H54 (cell line): ENCODE measurements at places on chromosomes 3 and 15.

DNA sequence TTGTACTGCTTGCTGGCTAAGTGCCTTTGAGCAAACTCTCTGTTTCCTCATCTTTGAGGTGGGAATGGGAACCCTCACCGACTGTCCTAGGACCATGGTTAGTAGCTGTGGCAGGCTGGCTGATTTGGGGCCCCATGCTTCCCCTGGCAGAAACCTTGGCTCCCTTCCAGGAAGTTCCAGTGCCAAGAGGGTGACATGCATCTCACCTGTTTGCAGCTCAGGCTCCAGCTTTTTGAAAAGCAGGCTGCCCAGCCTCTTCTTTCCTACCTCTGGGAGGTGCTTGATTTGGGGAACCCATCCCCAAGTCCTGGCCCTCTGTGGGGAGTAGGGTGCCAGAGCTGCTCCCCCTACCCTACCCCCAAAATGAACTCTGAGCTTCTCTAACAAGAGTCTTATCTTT lies 50.8 kb downstream of the RAB11A start:
- no peak for DNase-seq

- no peak for DNase-seq
Measured at GRCh38 chr3:128931046-128931445, 51.6 kb downstream of the ACAD9 start.

DNA sequence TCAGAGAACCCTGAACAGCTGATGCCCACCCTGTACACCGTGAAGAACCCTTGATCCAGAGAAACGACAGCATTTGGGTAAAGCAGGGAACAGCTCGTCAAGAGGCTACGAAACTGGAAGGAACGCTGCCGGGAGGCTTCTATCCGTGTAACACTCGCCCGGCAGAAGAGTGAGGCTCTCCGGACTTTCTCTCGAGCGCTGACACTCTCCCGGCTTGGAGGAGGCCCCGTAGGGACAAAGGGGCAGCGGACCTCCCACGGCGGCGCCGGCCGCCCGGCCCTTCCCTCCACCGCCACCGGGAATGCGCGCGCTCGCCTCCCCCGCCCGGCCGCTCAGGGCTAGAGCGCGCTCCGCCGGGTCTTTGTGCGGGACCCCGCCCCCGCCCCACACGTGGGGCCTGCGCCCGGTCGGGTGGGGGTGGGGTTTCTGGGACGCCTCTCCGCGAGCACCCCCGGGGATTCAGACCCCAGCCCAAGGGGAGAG lies 1.7 kb downstream of the HYAL2 start:
- DNase-seq: no peak

DNA sequence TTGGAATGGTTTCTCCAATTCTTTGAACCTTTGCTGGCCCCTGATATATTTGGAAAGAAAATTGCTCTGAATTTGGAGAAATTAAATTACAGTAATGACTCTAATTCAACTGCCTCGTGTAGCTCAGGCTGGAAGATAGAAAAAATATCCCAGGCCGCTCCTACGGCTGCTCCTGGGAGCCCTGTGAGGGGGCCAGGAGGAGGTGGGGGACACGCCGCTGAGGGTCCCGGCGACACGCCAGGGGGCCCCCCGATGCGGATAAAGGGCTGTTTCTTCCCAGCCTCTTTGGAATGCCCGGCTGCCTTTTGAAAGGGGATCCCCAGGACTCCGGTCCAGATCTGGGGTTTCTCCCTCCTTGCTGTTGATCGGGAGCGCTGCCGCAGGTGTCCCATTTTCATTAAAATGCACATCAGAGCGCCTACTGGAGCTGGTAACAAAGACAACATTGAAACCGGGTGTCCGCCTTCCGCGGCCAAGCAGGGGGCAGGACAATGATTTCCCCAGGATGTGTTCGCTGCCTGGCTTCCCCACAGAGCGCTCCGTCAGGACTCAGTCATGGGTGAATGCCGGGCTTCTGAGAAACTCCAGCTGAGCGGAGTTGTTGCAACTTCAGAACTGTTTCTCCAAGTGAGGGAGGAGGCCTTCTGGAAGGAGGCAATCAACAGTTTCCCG lies 200.1 kb upstream of the KBTBD8 start:
- no peak for DNase-seq

DNA sequence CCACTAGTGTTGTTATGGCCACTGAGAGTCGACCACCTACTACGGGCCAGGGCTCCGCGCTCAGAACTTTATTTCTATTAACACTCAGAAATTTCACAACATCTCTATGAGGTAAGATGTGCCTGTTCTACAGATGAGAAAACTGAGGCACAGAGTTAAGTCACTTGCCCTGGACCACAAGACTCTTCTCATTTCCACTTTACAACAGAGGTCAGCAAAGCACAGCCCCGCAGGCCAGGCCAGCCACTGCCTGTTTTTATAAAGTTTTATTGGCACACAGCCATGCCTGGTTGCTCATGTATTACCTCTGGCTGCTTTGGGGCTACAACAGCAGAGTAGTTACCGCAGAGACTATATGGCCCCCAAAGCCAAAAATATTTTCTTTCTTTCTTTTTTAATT lies 503.6 kb downstream of the SHQ1 start:
- no peak for DNase-seq

DNA sequence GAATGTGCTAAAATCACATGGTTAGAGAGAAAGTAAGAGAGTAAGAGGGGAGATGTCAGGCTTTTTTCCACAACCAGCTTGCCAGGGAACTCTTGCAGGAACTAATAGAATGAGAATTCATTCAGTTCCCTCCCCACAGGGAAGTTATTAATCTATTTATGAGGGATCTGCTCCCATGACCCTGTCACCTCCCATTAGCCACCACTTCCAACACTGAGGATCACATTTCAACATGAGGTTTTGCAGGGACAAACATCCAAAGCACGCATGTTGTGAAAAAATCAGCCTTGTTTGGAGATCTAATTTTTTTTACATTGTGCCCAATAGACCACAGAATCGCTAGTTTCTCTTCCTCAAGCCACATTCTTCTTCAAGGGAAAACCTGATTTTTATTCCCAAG lies 904.0 kb downstream of the TBL1XR1 start:
- no peak for DNase-seq

DNA sequence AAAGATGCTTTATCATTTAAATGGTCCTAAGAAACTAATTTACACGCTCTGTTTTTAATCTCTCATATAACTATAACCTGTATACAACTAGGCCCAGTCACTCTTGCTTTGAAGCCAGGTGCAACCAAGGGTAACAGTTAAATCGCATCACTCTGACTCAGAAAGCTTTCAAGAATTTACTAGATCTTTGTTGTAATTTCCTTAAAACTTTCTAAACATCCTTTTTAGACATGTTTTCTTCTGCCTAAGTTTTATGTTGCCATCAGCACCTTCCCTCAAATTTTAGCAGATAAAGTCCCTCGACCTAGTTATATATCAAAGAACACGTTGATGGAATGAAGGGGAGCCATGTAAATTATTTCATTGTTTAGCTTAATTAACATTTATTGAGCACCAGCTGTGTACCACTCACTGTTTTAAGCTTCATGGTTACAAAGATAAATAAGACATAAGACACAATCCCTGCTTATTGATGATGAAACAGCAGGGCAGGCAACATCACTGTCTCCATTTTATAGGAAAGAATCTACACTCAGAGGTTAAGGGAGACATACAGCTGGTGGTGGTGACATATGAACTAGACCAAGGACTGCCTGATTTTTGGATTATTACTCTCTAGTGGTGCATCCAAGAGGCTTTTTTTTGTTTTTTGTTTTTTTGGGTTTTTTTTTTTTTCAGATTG lies 101.0 kb downstream of the CD200R1L start:
- DNase-seq: no peak

- no peak for DNase-seq
Measured at GRCh38 chr3:112984485-112984884, 6.3 kb upstream of the GTPBP8 start.

DNA sequence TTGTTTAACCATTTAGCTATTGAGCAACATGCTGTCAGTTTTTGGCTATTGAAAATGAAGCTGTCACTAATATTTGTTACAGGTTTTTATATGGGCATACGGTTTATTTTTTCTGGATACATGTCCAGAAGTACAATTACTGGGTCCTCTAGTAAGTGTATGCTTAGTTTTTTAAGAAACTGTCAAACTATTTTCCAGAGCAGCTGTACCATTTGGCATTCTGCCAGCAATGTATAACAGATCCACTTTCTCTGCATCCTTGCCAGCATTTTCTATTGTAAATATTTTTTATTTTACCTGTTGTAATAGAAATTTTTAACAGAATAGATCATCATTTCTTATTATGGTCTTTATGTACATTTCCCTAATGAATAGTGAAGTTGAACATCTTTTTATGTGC lies 658.8 kb downstream of the EDEM1 start:
- DNase-seq: no peak

DNA sequence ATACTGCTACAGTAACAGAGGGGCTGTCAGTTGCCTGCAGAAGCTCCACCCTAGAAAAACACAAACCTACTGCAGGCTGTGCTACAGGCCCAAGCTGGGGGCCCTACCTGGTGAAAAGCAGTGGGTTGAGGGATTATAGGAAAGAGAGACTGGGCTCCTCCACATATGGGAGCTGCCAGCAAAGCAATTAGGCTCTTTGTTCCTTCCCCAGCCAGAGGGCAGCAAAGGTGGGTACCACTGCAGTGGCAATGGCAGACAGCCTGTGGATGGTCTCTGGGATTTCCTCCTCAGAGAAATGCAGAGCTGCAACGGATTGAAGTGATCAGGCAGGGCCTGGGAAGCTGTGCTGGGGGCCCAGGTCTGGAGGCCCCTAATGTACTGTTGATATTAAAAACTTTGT lies 19.1 kb upstream of the DNAAF4 start:
- DNase-seq: no peak

DNA sequence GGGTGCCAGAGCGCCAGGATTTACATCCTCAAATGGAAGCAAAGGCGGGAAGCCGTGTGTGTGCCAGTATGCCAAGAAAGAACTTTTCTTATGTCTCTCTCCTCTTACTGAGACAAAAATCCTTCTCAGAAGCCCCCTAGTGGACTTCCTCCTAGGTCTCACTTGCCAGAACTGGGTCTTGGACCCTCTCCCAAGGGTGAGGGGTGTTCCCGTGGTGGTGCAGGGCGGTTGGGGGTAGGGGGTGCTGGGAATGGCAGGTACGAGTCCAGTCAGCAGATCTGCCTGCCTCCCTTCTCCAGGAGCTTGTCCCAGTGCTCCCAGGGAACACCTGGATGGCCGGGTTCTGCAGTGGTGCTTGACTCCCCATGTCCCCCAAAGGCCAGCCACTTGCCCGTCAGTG lies 52.0 kb downstream of the CORO2B start:
- no peak for DNase-seq

DNA sequence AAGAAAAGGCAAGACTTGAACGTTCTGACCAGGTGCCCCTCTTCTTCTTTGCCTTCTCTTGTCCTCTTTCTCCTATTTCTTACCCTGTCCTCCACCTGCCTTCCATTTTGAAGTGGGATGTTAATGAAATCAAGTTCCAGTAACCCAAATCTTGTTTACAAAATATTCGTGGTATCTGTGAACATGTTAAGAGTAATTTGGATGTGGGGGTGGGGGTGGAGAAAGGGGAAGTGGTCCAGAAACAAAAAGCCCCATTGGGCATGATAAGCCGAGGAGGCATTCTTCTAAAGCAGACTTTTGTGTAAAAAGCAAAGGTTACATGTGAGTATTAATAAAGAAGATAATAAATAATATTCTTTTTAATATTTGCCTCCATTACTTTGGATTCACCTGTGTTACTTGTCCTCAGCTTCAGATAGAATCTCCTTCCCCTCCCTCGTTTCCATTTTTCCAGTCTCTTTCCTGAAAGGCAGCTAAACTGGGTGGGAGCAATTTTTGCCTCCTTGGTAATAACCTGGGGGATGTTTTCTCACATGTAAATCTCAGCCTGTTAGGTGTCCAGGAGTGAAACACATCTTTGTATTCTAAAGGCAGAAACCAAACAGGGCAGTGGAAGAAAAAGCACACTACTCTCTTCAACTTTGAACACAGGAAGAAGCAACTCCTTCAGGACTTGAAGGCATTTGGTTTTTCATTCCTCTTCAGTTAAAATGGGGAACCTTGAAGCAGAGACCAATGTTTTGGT lies 3.2 kb downstream of the CHST2 start:
- no peak for DNase-seq

DNA sequence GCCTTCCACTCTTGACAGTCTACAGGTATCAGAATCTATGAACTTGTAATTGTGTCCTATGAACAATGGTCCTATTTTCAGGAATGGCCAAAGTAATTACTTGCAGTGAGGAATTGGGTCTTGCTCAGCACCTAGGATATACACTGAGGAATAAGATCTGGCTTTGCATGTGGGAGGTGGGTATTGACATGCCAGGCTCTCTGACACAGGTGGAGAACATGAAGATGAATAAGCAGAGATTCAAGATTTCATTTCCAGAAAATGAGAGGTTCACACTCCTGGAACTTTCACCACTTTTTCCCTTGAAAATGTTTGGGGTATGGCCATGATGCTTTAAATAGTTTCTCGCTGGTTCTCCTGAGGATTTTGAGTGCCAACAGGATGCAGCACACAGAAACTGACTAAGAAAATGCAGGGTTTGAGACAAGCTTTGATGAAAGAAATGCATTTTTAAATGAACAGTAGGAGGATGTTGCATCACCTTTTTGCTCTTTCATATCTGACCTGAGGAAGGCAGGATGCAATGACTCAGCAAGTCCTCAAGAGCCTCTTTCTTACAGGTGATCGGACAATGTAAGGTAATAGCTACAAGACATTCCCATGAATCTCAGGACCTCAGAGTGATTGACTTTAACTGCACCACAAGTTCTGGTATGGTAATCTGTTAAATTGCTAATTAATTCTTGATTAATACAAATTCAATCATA lies 3.7 kb downstream of the HRG start:
- DNase-seq: no peak

DNA sequence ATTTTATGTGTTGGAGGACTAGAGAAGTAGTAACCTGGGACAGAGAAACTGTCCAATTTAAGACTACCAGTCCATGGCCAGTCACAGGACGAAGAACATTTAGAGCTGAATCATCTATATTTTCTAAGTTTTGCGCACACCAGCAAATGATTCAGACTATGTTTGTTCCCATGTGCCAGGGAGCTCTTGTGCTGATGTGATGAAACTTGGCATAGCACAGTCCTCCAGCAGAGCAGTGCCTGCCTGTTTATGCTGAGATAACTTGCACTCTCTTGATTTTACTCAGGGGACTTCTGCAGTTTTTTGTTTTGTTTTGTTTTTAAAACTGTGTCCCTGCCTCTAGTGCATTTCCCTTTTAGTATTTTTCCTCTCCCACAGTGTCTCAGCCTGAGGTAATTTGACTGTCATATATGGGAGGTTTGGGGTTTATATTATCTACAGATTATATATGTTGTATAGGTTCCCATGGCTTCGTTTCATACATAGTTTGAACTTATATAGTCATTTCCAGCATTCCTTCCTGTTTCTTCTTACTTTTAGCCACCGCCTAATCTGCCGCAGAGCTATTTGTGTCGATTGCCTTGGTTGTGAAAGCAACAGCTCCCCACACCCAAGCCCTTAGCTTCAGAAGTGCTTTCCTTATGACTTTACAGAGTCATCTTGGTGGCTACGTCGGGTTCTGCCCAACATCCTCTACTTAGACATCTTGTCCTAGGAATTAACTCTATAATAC lies 45.5 kb downstream of the PPM1L start:
- no peak for DNase-seq

DNA sequence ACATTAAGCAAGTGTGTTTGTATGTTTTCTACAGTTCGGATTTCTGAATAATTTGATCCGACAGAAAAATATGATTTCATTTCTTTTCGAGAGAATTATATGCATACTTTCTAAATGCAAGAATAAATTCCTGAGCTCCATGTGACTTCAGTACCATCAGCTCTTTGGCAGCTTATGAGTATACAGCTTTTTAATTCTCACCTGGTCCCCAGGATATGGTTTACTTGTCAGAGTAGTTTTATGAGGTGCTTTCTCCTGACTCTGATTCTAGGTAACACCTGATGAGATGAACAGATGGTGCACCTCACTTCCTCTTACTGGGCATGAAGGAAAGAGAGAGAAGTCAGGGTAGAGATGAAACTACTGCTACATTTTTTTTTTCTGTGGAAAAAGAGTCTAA lies 3.1 kb downstream of the HGD start:
- DNase-seq: no peak
